ENCODE measurements at places on chromosomes 2 and 18.

- no peak for DNase-seq
Observed at GRCh38 chr2:177923323-177923722, 149.3 kb downstream of the PDE11A start.

DNA sequence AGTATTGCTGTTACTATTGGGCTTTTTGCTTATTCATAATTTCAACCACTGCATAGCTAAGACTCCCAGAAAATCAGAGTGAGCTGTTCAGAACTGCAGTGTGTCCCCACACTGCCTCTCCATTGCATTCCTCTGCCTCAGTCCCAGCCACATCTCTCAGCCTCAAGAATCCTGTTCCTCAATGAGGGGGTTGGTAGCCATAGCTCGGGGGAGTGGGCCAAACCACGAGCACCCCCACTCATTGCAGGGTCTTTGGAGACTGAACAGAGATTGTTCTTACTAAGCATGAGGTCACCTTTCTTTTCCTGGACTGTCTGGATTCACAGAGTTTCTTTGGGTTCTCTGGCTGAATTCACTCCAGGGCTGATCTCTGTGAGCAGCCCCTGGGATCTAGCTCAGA is 161.1 kb downstream of the GFPT1 start:
- no peak for DNase-seq

- no peak for DNase-seq
Observed at GRCh38 chr2:72689579-72690195, 136.1 kb downstream of the EXOC6B start.

- DNase-seq, result no peak
Observed at GRCh38 chr18:8996771-8997432, 105.6 kb upstream of the NDUFV2 start.

- no peak for DNase-seq
Observed at GRCh38 chr2:31137211-31138036, 816 bp downstream of the GALNT14 start.

GRCh38 chr2:10400568-10400977 is 47.6 kb downstream of the ODC1 start:
- no peak for DNase-seq
